ENCODE measurements at places on chromosomes 7 and 10.
A peak's percentile ranks its signal among the peaks of the same experiment; 100 is the strongest.

- no peak for DNase-seq
These were observed 750 bp upstream of the CDK14 start for GRCh38 chr7:90595342-90595800.

DNA sequence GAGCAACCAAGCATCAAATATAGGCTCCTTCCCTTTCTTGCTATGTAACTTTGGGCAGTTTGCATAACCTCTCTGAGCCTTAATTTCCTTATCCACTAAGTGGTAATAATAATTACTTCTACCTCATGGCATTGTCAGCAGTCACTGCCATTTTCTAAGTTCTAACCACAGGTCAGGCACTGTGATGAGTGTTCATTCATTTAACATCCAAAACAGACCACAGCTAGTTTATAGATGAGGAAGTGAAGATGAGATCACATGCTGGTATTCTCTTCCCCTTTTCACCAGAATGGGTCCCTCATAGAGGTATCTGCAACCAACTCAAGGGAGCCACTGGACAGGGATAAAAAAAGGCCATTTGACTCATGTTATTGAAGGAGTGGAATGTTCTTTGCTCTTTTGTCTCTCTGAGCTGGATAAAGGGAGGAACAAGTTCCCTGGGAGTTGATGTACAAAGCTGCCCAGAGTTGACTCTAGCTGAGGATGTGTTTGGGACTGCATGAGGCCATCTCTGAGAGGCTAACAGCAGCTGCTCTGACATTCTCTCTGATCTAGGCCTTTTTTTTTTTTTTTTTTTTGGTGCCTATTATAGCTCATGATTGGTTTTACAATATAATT lies 65.0 kb downstream of the DNAJC12 start:
- DNase-seq, result no peak

GRCh38 chr10:98620503-98620902 lies 173.8 kb upstream of the HPS1 start:
- DNase-seq, result no peak

DNA sequence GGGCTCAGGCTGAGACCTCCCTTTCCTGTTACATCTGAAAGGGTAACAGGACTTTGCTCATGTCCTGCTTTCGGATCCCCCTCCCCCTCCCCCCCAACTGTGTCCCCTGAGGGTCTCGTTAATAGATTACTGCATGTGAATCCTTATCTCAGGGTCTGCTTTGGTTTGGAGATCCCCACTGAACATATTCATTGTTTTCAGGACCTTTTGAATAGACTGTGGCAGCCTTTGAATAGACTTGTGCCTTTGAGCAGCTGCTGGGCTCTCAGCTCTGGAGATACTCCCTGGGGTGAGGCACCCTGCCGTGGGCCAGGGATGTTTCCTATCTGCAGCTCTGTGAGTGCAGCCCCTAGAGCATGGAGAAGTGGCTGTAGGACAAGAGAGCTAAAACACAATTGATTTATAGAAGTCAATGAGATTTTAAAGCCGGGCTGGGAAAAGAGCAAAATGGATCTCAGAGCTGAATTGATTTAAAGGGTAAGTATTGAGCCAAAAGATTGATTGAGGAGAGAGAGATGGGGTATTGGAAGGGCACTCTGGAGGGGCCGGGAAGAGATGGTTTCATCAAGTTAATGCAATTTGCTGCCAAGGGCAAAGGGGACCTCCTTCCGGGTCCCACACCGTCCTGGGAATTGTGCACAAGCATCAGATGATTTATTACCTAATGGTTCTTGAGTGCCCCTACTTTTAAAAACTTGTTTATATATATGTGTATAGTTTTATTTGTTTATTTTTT lies 9.9 kb downstream of the ARHGAP22 start:
- DNase-seq, result peak; percentile 68

- no peak for DNase-seq
These were observed 649 bp downstream of the IDE start for GRCh38 chr10:92573091-92573797.

- DNase-seq, result no peak
These were observed 14.8 kb downstream of the NPS start for GRCh38 chr10:127563718-127564553.

DNA sequence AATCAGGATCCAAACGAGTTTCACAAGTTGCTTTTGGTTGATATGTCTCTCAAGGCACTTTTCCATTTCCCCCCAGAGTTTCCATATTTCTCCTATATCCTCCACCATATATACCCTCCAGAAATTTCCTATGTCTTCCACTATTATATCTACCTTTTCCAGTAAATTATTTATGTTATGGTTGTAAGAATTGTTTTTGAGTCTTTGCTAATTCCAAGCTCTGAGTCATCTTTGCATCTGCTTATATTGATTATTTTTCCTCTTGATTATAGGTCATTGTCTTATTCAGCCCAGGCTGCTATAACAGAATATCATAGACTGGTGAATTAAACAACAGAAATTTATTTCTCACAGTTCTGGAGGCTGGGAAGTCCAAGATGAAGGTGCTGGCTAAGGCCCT lies 12.7 kb downstream of the TACC2 start:
- DNase-seq, result no peak

DNA sequence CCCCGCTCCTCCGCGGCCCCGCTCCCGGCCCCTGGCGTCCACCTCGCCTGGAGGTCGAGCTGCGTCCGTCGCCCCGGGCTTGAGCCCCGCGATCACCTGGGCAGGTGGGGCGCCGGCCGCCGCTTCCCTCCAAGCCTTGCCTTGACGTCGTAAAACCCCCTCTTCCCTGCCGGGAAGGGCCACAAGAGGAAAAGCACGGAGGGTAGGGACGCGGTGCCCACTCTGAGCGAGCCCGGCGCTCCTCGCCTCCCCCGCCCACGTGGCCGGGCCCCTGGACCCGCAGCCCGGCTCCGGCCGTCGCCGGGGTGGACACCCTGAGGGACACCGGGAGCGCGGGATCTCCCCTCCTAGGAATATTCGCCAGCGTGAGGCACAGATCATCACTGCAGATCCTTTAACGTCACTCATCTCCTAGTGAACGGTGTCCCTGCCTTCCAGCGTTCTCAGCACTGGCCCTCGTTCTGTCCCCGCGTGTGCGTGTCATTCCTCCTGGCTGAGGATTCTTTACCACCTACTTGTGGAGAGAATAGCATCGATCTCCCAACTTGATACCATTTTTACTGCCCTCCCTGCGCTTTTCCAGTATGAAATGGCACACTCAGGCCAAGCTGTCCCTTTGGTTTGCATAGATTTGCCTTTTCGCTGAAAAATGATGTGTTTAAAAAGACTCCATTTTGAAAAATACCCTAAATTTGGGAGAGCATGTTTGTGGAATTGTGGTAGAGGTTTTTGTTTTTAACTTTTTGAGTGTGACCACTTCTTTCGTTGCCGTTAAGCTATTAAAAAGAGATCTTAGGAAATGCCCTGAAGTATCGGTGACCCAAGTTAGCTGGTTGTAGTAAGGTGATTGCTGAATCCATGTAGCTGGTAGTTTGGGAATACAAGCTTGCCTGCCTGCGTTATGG lies 649 bp downstream of the ACTR3B start:
- peak; percentile 21 for DNase-seq

GRCh38 chr7:4188651-4189050 lies 493.4 kb upstream of the FOXK1 start:
- DNase-seq, result no peak

GRCh38 chr10:72316748-72317435 lies 37.8 kb downstream of the DNAJB12 start:
- DNase-seq, result peak; percentile 27

GRCh38 chr10:15775513-15775912 lies 55.8 kb upstream of the ITGA8 start:
- DNase-seq, result no peak

- no peak for DNase-seq
These were observed 90.1 kb downstream of the LHPP start for GRCh38 chr10:124551755-124552154.

DNA sequence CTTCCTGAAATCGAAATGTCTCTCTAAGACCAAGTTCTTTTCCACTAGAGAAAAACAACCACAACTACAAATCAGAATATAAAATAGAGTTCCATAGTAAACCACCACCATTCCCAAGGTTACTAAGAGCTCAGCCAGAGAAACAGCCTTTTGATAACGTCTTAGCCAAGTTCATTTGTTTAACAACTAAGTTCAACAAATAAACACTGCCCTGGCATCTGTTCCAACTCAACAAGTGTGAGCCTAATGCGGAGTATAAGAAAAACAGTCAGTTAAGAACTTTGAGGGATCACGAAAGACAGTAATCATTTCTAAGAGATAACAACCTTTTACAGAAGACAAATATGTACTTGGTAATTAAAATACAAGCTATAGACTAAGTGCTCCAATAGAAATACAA lies 77.3 kb downstream of the CALD1 start:
- no peak for DNase-seq

- no peak for DNase-seq
These were observed 254.5 kb downstream of the SORCS3 start for GRCh38 chr10:104895541-104895940.

DNA sequence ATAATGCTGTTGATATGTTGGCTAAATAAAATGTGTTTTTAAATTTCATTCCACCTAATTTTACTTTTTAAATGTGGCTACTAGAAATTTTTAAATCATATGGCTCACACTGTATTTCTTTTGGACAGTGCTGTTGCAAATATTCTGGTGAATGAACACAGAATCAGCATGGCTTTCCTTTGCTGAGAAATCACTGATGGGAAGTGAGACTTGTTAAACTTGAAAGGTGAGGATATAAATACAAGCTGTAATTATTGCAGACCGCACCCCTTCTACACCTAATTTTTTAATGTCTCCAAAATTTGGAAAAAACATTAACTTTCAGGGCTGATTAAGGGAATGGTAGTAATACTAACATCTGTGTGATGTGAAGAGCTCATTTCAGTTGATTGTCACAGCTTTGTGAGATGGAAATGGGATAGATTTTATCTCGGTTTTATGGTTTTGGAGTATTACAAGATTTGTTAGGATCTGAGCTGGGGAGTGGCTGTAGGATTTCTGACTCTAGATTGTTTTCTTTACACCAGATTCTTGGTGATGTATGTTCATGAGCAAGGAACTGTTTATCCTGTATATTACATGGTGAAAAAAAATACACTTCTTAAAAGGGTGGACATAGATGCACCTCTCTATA lies 1.3 kb downstream of the MIOS start:
- peak; percentile 19 for DNase-seq

GRCh38 chr7:15925608-15926007 lies 239.1 kb upstream of the MEOX2 start:
- DNase-seq, result no peak

DNA sequence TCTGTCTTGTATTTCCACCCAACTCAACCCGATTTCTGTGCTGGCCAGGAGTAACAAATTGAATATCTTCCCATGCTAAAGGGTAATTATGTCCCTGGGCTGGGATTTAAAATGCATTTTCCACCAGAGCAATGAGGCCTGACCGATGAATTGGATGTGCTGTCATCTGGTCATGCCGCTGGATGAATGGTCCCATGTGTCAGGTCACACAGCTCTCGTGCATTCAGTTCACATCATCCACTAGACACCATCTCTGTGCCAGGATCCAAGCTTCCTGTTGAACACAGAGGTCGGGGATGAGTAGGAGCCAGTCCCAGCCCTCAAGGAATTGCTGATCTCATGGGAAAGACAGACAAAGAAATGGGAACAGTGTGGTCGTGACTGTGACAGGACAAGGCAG lies 200.8 kb downstream of the ADRA2A start:
- no peak for DNase-seq

DNA sequence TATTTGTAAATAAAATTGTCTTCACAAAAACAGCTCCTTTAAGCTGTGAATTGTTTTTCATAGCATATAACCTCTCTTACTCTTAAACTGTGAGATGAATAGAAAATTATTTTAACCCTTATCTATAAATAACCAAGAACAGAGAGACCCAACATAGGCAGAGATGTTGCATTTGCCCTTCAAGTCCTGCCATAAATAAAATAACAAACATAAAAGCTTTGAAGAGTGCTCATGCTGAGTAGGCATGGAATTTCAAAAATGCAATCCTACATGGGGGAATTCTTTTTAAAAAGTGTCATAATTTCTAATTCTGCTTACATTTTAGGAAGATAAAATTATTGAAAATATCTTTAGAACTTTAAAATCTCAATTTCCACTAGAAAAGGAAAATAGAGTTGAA lies 124.1 kb upstream of the FERD3L start:
- DNase-seq, result no peak

DNA sequence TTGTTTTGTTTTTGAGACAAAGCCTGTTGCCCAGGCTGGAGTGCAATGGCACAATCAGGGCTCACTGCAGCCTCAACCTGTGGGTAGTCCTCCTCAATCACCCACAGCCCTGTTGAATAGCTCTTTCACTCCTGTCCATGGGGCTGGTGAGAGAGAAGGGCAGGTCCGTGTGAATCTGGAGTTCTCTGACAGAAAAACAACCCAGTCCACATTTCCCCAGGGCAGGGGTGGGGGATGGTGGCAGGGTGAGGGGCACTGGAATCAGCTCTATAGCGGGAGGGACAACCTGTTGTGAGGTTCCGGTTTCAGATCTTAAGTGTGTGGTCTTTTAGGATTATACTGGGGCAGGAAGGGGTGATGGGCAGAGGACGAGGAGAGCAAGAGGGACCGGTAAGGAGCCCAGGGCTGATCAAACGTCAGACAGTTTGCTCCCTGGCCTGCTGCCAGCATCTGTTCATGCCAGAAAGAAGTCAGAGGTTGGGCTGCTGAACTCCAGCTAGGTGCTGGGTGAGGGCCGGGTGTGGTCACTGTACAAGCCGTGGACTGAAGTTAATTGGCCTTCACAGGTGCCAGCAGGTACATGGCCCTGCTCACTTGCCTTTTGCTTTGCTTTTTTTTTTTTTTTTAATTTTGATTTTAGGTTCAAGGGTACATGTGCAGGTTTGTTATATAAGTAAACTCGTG lies 33.2 kb upstream of the MKRN1 start:
- peak; percentile 57 for DNase-seq

DNA sequence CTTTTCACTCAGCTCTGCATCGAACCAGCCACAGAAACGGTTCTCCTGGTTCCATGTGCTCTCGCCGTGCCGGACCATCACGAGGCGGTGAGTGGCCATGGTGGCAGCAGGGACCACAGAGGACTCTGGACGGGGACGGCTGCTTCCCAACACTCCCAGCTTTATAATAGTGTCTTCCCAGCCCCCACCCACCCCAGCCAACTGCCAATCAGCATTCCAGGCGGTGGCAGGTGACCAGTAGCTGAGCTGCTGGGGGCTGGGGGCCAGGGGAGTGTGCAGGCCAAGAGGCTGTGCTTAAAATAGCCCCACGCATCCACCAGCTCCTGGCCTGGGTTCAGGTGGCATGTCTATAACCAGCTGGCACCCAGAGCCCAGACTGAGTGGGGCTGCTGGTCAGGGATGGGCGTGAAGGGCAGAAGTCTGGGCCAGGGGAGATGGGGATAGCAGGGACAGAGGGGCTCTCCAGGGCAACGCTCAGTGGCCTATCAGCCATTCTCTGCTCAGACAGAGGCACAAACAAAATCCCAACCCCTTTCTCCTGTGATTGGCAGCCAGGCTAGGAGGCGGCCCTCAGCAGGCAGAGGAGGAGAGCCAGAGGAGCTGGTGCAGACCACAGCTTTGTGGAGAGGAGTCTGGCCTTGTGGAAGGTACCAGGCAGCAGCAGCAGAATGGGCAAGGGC lies at the start of gene PGAM2:
Gene PGAM2 (minus strand): TSS at position 137 of the 680 bp plus-strand sequence. CDS start 38 bp downstream, at position 99.
- peak; percentile 80 for DNase-seq

GRCh38 chr10:25641595-25641994 lies 292.4 kb upstream of the MYO3A start:
- DNase-seq, result no peak

Measured in NCI-H2081 (cell line).